H1 (cell line): ENCODE measurements at places on chromosomes 3 and 15. TPM values are rescaled to one million over a fixed set of nuclear protein-coding genes. Genes with fewer than 3 reads are reported as not detected.

DNA sequence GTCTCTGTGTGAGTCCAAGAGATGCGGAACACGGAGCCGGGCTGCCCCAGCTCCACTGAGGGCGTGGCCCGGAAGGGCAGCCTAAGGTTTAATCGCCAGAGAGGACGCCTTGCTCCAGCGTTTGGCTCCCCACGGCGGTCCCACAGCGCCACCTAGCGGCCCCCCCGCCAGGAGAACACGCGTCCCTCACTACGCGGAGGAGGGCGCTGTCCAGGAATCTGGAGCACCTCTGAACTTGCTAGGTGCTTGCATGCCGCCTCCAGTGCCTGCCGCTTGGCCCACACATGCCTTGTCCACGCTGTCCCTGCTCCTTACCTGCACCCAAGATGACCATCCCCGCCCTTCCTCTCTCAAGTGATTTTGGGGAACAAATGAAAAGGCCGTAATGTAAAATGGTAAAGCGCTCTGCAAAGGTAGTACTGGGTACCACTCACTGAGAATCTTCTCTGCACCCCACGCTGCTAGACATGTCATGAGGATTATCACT is 14.4 kb upstream of the MRPS22 start:
- H3K27me3 ChIP-seq, result peaks cover 4% of the 10 kb centered on the region; the same call in 1 of the 2 replicates
- H3K4me3 ChIP-seq, result no peak overlapping the region
- peak; percentile 99 for DNase-seq
- H3K36me3 ChIP-seq, result no peaks in the 10 kb centered on the region

Gene AHSG
- total RNA-seq, result 0.78 and 1.1 TPM in 2 replicates

Gene CCDC39
- 0.34 and 0.80 TPM in 2 replicates for total RNA-seq

Gene MST1R
- total RNA-seq, result 4.8 and 7.6 TPM in 2 replicates
